ENCODE measurements at places on chromosomes 4 and X. TPM values are rescaled to one million over a fixed set of nuclear protein-coding genes. Genes with fewer than 3 reads are reported as not detected.

The SSX4B gene
- not detected for total RNA-seq

The ADGRL3 gene
- total RNA-seq: not detected

The PTTG2 gene
- total RNA-seq: not detected

The PRDM5 gene
- 0.52 TPM for total RNA-seq

The ASB12 gene
- 0.27 TPM for total RNA-seq

The DMP1 gene
- not detected for total RNA-seq

The NUDT9 gene
- total RNA-seq: 12.3 TPM

The TEX13B gene
- total RNA-seq: not detected

The PF4V1 gene
- not detected for total RNA-seq

The NDP gene
- not detected for total RNA-seq

The ALB gene
- not detected for total RNA-seq

The SOWAHB gene
- not detected for total RNA-seq

The EREG gene
- not detected for total RNA-seq

The SSX3 gene
- not detected for total RNA-seq

The ARHGAP10 gene
- 5.1 TPM for total RNA-seq

Data from activated CD8-positive, alpha-beta T cell treated with anti-CD3 and anti-CD28 coated beads for 36 hours (primary cell).